ENCODE measurements at places on chromosomes 2 and 18. TPM values are rescaled to one million over a fixed set of nuclear protein-coding genes. Genes with fewer than 3 reads are reported as not detected.

PDE11A gene
- total RNA-seq = 1.2 TPM

TMEM17 gene
- total RNA-seq = 1.6 TPM

CXXC1 gene
- 27.8 TPM for total RNA-seq

CCDC138 gene
- total RNA-seq = 3.4 TPM

TEX44 gene
- not detected for total RNA-seq

MGAT4A gene
- total RNA-seq = 2.0 TPM

GALNT13 gene
- total RNA-seq = 2.2 TPM

CRYGC gene
- not detected for total RNA-seq

KLHL41 gene
- total RNA-seq = 1,869 TPM

DOK1 gene
- 10.5 TPM for total RNA-seq

RPL37A gene
- total RNA-seq = 845 TPM

SPP2 gene
- total RNA-seq = not detected

SLC11A1 gene
- total RNA-seq = 0.03 TPM

CACNB4 gene
- 0.31 TPM for total RNA-seq

MSTN gene
- 27.5 TPM for total RNA-seq

DCC gene
- total RNA-seq = not detected
